ENCODE measurements at places on chromosomes 13 and 19. TPM values are rescaled to one million over a fixed set of nuclear protein-coding genes. Genes with fewer than 3 reads are reported as not detected.

TFDP1 gene
- total RNA-seq: 72.8 TPM

FBXL12 gene
- 26.5 TPM for total RNA-seq

SETDB2 gene
- total RNA-seq: 4.0 TPM

CCL25 gene
- not detected for total RNA-seq

MISP3 gene
- total RNA-seq: 1.2 TPM

FBL gene
- total RNA-seq: 198 TPM

PALM3 gene
- total RNA-seq: 0.15 TPM

LILRA1 gene
- not detected for total RNA-seq

PEAK3 gene
- 0.15 TPM for total RNA-seq

PLVAP gene
- total RNA-seq: not detected

C19orf73 gene
- total RNA-seq: 2.2 TPM

IRGC gene
- not detected for total RNA-seq

COPE gene
- 370 TPM for total RNA-seq

CCNA1 gene
- 1.0 TPM for total RNA-seq

ADGRE1 gene
- not detected for total RNA-seq

KCNN4 gene
- total RNA-seq: 0.17 TPM

TMPRSS9 gene
- total RNA-seq: not detected

CXCL17 gene
- total RNA-seq: not detected

ZNF440 gene
- total RNA-seq: 2.9 TPM

CYP2S1 gene
- 1.3 TPM for total RNA-seq

ZNF844 gene
- 2.4 TPM for total RNA-seq

REEP6 gene
- 2.5 TPM for total RNA-seq

MUC16 gene
- not detected for total RNA-seq

PRR12 gene
- total RNA-seq: 4.9 TPM

CEACAM8 gene
- total RNA-seq: not detected

BEST2 gene
- total RNA-seq: not detected

PLEKHA4 gene
- 11.4 TPM for total RNA-seq

STAP2 gene
- 5.4 TPM for total RNA-seq

CDC34 gene
- total RNA-seq: 72.6 TPM

SCAF1 gene
- total RNA-seq: 28.4 TPM

PCDH17 gene
- 0.17 TPM for total RNA-seq

GGN gene
- total RNA-seq: 2.5 TPM

CELF5 gene
- not detected for total RNA-seq

SYT5 gene
- not detected for total RNA-seq

IL4I1 gene
- total RNA-seq: 0.30 TPM

KLK7 gene
- total RNA-seq: not detected

CEACAM7 gene
- not detected for total RNA-seq

Data from bronchus fibroblast of lung (primary cell).